ENCODE measurements at places on chromosomes 2 and 18. TPM values are rescaled to one million over a fixed set of nuclear protein-coding genes. Genes with fewer than 3 reads are reported as not detected.

DNA sequence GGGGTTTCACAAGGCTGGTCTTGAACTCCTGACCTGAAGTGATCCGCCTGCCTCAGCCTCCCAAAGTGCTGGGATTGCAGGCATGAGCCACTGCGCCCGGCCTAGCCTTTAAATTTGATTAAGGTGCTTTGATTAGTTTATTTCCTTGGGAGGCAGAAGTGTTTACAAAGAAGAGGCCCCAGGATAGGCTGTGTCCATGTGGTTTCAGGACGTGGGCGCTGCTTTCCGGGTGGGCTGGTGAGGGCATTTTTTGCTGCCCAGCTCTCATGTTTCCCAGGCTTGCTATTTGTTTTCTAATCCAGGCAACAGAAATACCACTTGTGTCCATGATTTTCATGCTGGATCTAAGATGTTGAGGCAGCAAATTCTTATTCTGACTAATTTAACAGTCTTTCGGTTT, 124.2 kb downstream of the SH3RF3 start:
- no peak for DNase-seq

- no peak for DNase-seq
Measured at GRCh38 chr18:50080932-50081560, 113.9 kb downstream of the MYO5B start.

The C2orf15 gene
- 1.4 TPM for total RNA-seq

DNA sequence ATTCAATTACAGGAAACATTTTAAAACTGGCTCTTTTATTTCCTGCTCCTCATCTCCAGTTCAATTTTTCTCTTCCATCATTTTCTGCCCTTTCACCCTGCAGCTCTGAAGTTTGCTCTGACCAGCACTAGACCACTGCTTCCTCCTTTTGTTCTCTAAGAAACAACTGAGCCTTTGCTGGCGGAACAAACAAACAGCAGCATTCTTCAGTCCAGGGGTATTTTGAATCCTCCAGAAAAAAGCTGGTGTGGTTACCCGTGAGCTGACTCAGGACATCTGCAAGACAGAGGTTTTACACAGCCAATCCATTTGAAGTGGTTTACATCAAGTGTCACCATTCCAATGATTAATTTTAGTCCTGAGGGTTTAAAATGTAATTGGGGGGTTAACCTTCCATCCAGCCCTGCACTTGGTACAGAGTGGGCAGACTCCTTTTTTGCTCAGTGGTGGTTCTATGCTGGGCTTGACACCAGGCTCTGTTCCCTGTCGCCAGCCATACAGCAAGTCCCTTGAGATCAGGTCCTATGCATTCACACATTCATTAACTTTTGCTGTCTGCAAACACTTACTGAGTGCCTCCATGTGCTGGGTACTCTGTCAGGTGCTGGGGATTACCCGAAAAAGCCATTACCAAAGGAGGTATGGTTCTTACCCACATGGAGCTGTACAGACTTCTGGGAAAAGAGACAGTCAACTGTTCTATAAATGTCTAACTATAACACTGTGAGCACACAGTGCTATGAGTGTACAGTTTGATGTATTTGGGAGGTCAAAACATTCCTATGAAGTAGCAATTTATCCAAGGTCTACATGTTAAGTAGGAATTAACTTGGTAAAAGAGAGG, 909.4 kb upstream of the GYPC start:
- no peak for DNase-seq

The LYG1 gene
- total RNA-seq = 0.29 TPM

DNA sequence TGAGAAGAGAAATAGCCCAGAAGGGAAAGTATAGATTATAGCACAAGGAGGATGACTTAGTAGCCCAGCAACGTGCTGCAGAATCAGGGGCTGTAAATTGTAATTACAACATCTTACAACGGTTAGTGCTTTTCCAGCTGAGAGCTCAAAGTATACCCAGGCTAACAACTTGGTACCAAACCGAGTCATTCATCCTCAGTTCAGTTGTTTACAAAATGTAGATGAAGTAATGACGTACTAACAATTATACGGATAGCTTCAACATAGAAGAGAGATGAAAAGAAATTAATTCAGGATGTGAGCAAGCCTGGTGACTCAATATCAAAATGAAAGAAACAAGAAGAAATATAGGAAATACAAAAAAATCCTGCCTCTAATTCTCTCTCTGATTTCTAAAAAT, 99.2 kb downstream of the DYNAP start:
- DNase-seq = no peak

Measured in SK-MEL-5 (cell line).